AG10803 (cell line): ENCODE measurements at places on chromosomes 1 and 21.

DNA sequence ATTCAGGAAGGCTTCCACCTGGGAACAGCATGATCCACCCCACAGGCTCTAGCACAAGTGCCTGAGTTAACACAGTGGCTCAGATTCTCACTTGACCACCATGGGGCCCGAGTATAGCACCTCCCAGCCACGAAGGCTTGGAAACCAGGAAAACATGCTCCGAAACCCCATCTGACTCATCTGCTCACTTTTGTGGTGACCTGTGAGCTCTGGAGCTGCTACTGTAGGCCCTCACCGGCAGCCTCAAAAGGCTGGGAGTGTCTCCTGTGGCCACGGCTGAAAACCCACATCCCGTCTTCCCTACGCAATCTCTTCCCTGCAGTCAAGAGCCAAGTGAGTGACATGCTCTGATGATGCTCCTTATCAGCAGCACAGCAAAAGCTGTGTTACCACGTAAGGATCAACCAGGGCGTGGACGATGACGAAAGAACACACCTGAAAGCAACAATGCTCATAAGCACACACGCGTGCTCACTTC lies 81.4 kb downstream of the TGFBR3 start:
- DNase-seq: peak; percentile 67

DNA sequence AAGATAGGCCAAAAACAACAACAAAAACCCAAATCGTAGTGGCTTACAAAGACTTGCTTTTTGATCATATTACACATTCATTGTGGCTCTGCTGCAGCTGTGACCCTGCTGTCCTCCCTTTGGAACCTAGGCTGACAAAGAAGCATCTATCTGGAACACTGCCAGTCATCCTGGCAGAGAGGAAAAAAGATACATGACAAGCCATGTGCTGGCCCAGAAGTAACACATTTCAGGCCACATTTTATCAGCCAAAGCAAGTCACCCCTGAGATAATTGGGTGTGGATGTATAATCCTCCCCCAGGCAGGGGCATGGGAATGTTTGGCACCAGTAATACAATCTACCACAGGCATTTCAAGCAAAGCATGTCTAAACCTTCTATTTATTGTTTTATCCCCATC lies 37.2 kb upstream of the AGO1 start:
- peak; percentile 41 for DNase-seq

- no peak for DNase-seq
These were observed 26.5 kb downstream of the UTS2 start for GRCh38 chr1:7826363-7826762.

DNA sequence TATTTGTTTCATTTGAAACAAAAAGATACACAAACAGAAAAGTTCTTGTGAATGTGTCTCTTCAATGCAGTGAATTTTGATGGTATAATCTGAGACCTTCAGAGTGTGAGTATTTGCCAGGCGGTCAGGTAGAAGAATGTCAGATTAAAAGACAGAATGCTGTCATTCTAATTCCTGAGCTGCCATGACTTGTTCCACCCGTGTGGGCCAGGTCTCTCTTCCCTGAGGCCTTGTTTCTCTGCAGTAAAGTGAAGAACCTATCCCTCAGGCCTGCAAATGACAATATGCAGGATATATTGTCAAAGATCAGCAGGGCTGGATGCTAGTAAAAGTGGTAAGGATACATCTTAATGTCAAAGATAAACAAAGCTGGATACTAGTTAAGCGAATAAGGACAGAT lies 111.4 kb downstream of the ZP4 start:
- no peak for DNase-seq

DNA sequence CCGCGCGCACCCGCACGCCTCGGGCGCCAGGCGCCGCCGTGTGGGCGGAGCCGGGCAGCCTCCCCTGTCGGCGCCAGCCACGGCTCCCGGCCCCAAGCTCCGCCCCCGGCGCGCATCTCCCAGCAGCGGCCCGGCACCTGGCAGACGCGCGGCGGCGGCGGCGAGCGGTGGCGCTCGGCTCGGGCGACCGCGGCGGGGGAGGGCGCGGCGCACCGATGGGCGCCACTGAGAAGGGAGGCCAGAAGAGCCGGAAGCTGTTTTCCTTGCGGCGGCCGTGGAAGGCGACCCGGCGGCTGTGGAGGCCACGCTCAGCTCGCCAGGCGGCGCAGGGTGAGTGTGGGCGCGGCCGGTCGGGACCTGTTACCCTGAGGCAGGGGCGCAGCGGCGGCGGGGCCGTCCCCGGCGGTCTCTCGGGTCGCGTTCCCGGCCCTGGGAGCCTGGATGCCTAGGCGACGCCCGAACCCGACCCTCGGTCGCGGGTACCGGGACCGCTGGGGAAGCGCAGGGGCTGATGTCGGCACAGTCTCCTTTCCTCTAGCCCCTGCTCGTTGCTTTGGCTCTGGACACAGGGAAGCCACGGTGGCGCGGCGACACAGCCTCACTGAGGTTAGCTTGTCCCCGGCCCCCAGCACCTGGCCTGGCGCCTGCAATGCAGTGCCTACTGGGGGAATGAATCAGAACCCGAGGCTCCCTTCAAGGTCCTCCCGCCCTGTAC lies 54.9 kb upstream of the DNAJC6 start:
- DNase-seq: peak; percentile 59

GRCh38 chr1:6601923-6602668 lies 573 bp downstream of the KLHL21 start:
- peak; percentile 56 for DNase-seq
